PC-3 (cell line): ENCODE measurements at places on chromosomes 1 and 21.

GRCh38 chr1:51997974-51998382, 7.5 kb upstream of the RAB3B start:
- DNase-seq, result no peak

GRCh38 chr1:97174039-97174704, 452.6 kb downstream of the PTBP2 start:
- peak; percentile 45 for DNase-seq

DNA sequence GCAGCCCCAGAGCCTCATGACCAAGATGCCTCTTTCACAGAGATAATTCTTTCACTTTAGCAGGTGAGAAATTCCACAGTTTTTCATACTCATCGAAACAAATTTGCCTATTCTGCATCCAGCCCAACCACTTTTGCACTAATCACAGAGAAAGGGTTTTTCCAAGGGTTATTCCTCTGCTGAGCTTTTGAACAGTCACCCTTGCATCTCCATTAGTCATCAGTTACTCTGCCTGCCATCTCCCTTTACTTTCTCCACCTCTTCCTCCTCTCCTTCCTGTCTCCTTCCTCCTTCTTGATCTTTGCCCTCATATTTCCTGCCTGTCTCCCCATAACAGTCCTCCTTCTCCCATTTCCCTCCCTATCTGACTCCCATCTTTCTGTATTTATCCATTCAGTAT, 43.9 kb downstream of the FH start:
- peak; percentile 79 for DNase-seq

- DNase-seq, result no peak
Measured at GRCh38 chr1:147084273-147085096, 87.8 kb downstream of the PRKAB2 start.

DNA sequence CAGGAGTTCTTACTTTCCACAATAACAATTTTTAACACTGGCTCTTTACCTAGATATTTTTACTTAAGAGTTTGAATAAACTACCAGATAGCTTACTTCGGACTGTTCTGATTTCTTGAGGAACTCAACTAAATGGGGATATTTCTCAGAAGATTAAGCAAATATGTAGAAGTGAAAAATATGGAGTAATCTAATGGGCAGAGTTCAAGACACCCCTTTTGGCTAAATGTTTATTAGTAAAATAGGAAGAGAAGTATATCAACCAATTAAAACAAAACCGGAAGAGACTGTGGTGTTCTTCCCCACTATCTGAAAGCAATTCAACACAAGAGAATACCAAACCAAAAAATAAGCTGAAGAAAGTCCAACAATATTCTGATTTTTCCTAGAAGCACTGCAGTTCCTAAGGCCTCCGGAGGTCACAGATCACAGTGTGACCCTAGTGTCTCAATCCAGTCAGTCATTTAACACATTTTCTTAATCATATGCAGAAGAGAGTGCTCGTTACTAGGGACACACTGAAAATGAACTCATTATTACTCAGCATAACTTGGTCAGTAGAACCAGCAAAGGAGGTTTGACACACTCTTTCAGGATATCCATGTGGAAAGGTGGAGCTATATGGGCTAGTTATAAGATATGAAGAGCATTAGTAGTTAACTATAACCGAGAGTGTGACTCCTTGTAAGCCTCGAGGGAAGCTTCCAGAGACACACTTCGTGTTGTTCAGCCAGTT, 5.2 kb downstream of the SIPA1L2 start:
- peak; percentile 44 for DNase-seq
